Vagina (tissue), 2 donors: ENCODE measurements at places on chromosomes 12 and 14. TPM values are rescaled to one million over a fixed set of nuclear protein-coding genes. Genes with fewer than 3 reads are reported as not detected.

GALNT8 gene
- total RNA-seq, result 2.0 TPM

- DNase-seq, result no peak
Measured at GRCh38 chr14:98803196-98803595, 468.8 kb downstream of the BCL11B start.

DNA sequence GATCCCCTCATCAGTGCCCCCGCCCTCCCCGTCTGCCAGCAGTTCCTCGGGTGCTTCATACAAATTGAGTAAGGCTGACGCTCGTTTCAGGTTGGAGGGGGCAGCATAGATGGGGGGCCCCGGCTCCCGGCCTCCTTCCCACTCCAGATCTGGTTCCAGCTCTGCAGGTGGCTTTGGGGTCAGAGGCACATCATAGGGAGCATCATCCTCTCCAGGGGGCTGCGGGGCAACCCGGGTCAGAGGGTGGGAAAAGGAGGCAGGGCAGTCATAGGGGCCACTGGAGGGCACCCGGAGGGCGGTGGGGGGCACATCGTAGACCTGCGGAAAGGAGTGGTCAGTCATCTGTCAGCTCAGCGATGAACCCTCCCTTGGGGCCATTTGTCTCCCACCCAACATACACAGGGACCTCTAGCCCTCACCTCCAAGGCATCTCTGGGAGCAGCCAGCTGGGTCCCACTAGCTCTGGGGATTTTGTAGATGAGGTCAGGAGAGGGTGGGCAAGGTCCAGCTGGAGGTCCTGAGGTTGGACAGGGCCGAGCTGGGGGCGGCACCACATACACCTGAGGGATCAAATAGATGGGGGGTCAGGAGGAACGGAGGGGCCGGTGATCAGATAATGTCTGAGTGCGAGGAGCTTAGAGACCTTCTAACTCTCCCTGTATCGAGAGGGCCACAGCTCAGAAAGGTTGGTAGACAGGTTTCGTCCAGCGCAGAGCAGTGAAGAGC is 5.1 kb downstream of the EFS start:
- peak; percentile 70 for DNase-seq

- no peak for DNase-seq
Measured at GRCh38 chr12:79566452-79567174, 124.2 kb downstream of the PAWR start.

GRCh38 chr14:73576391-73576790 is 7.4 kb downstream of the ACOT2 start:
- no peak for DNase-seq

LRIG3 gene
- total RNA-seq, result 54.0 TPM

DNA sequence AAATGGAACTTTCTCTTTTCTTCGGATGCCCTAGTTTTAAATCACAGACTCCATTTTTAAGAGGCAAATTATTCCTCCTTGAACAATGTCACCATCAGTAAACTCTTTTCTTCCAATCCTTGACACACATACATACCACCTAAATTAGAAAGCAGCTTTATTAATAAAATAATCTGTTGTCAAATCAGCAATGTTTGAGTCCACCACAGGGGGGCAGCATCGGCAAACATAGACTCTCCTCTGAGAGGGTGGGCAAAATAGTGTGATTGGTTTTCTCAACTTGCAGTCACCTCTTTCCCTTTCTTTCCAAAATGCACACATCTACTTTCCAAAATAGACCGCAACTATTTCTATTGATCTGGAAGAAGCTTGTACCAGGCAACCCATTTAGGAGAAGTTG is 438.4 kb upstream of the OR4E1 start:
- no peak for DNase-seq

CPNE6 gene
- not detected for total RNA-seq

- DNase-seq, result no peak
Measured at GRCh38 chr14:52473557-52473956, 78.7 kb downstream of the TXNDC16 start.

DNA sequence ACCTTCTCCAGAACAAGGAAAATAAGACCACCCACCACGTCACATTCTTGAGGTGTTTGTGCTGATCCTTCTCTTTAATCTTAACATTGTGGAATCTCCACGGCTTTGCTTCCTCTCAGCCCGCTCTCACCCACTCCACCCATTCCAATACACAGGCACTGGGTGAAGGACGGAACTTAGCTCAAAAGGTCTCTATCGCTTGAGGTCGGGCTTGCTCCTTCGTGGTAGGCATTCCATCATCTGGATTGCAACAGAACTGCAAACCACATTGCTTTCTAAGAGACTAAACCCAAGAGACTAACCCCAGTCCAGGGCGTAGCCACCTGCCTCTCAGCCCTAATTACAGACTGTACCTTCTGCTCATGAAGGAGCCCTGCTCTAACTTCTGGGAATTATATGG is 24.0 kb upstream of the MDM2 start:
- no peak for DNase-seq

GRCh38 chr14:22070119-22070982 is 396.7 kb upstream of the OR4E1 start:
- no peak for DNase-seq

DNA sequence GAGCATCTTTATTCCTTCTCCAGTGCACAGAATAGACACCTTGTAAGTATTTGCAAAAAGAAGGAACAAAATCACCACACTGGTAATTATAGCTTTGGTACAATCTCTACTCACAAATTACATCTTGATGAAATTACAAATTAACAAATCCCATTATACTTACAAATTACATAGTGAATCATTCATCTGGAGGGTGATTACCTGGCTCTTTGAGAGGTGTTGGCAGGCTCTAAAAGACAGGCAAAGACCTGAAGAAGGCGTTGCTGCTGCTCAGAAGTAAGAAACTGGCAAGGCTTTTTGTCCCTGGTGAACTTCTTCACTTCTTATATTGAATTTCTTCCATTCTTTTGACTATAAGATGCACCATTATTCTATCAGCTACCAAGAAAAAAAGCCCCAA is 21.7 kb upstream of the LMNTD1 start:
- no peak for DNase-seq

DNA sequence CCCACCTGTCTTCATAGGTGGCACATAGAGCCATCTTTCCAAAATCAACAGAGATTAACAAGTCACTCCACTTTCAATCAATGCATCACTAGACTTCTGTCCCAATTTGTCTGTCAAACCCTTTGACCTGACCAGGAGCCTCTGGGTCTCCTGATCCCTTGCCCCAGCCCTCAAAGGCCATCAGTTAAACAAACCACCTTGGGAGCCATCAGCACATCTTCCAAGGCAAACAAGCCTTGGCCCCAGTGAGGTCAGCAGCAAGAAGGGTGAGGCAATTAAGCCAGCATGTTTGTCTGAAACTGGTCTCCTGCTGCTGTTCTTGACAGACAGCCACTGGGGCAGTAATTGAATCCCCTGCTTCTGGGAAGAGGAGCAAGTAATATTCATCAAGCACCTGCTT is 742.8 kb upstream of the TBX3 start:
- DNase-seq, result no peak

CMTM5 gene
- not detected for total RNA-seq

DNA sequence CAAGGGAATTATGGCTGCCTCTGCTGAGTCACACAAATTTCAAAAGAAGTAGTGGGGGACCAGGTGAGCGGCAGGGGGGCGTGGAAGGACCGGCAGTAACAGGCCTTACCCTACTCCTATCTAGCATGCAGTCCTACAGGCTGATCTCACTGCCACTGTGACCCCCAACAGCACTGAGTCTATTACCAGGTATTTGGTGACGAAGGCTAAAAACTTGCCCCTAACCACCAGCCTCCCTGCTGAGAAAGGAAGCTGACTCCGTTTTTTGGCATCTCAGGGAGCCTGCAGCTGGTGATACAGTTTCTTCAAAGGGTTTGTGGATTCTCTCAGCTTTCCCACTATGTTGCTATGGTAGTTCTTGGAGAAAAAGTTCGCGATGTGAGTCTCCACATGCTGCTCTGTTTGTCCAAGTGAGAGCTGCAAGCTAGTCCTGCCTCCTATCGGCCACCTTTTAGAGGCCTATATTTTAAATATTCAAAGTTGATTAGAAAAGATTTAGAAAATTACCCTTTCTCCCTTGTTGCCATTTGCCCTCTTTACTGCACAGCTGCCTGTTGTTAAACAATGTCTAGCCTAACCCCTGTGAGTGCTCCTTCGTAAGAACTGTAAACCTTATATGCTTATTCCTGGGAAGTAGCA is 57.1 kb upstream of the SLCO1B1 start:
- DNase-seq, result no peak

LIN7A gene
- 12.5 TPM for total RNA-seq

DNA sequence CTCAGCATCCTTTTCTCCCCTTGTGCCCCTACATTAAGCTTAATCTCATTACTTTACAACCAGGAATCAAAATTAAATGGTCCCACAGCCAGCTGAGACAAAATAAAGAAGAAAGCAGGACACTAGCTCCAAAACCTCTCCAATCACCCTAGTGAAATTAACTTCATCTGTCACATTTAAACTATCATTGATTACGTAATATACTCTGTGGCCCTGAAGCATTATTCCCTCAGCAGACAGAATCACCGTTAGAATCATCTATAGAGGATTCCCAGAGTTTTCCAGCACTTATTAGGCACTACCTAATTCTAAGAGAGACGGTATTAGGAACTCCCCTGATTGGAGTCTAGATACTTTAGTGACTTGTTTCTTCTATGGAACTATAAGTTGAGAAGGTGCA is at the start of gene OR4K17:
Gene OR4K17 (plus strand): TSS at position 302 of the 400 bp plus-strand sequence. CDS start 6,761 bp downstream, outside the sequence.
- DNase-seq, result no peak

JPH4 gene
- 10.6 TPM for total RNA-seq

- DNase-seq, result no peak
Measured at GRCh38 chr12:12908711-12909110, 17.3 kb downstream of the GPRC5A start.

NGB gene
- 1.7 TPM for total RNA-seq

DNA sequence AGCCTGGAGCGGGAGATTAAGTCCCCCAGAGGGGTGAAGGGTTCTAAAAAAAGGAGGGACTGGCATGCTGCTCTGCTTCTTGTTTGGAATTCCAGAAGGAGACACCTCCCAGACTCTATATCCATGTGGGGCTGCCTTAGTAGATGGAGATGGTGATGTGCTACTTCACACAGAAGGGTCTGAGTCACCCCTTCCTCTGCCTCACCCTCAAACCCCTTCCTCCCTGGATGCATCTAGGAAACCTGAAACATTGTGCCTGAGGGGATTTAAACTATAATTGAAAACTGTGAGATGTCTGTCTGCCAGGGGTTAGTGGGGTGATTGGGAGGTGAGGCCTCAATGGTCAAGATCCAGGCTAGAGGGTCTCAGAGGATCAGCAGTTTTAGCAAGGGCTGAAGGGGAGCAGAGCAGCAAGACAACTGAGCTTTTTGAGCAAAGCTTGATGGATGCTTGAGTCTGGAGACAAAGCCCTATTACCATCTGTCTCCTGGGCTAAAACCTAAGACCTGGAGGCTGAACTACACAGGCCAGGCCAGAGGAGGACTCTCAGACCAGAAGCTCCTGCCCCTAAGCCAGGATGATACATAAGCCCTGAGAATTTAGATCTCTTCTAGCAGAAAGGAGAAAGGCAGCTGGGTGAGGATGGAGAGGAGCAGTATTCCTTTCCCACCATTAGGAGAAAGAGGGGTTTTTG is 314.7 kb upstream of the ATP2B1 start:
- no peak for DNase-seq

DNA sequence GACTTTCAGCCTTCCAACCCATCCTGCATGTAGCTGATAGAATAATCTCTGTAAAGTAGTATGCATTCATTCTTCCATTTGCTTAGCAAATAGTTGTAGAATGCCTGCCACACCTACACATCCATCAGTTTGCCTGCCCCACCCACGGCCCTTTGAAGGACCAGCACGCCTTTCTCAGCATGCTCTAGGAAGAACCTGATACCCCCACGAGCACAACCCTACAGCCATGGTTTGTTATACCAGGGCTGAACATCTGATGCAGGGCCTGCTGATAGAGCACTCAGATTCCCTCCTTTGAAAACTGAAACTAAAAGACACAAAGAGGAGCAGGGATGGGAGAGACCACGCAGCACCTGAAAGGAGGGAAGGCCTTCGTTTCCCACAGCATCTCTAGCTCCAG is 205.1 kb downstream of the ANO2 start:
- no peak for DNase-seq

APOF gene
- not detected for total RNA-seq

DNA sequence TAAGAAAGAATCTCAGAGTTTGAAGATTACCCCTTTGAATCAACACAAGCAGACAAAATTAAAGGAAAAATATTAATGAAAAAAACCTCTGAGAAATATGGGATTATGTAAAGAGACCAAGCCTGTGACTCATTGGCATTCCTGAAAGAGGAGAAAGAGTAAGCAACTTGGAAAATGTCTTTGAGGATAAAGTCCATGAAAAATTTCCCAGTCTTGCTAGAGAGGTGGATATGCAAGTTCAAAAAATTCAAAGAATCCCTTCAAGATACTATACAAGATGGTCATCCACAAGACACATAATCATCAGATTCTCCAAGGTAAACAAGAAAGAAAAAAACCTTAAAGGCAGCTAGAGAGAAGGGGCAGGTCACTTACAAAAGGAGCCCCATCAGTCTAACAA is 13.3 kb downstream of the SLCO1B1 start:
- DNase-seq, result no peak

GRCh38 chr12:120093336-120093591 is 23.3 kb downstream of the RAB35 start:
- DNase-seq, result no peak

EGLN3 gene
- 10.3 TPM for total RNA-seq

PARPBP gene
- total RNA-seq, result 3.7 TPM

DNA sequence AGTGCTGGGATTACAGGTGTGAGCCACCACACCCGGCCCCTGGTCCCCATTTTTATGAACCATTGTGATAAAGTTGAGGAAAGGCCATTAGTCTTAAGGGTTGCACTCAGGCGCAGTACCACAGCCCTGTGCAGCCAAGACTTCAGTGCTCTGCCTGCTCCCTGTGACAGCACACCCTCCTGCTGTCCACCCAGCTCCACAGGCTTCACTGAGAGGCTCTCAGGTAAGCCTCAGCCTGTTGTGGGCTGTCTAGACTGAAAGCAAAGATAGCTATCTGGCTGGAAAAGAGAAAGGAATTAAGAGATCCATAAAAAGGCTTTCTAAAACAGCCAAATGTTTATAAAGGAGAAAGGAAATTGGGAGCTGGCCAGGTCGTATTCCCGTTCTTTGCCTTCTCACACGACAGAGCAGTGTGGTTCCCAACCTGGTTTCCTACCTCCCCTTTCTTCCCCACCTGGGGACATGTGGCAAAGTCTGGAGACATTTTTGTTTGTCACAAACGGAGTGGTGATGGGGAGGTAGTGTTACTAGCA is 19.1 kb upstream of the DNM1L start:
- DNase-seq, result no peak

NPFF gene
- total RNA-seq, result not detected

GARIN6 gene
- not detected for total RNA-seq
